Activated T-helper 17 cell treated with anti-CD3 and anti-CD28 coated beads, Interleukin-2, amount 50 U/mL, for 72 hours (primary cell): ENCODE measurements at places on chromosomes 1 and 21. TPM values are rescaled to one million over a fixed set of nuclear protein-coding genes. Genes with fewer than 3 reads are reported as not detected.

- no peak for ATAC-seq
These were observed 79.6 kb upstream of the PPM1J start for GRCh38 chr1:112794654-112795239.

- no peak for ATAC-seq
These were observed 17.3 kb upstream of the FHAD1 start for GRCh38 chr1:15229707-15230131.

- no peak for ATAC-seq
These were observed 8.7 kb downstream of the FAM131C start for GRCh38 chr1:16064536-16065268.

GRCh38 chr1:63864224-63864641 is 90.4 kb downstream of the ROR1 start:
- ATAC-seq: no peak

- ATAC-seq: no peak
These were observed 4.6 kb upstream of the NAXE start for GRCh38 chr1:156586892-156587477.

GRCh38 chr1:187338762-187339412 is 510.1 kb downstream of the PLA2G4A start:
- ATAC-seq: no peak

DNA sequence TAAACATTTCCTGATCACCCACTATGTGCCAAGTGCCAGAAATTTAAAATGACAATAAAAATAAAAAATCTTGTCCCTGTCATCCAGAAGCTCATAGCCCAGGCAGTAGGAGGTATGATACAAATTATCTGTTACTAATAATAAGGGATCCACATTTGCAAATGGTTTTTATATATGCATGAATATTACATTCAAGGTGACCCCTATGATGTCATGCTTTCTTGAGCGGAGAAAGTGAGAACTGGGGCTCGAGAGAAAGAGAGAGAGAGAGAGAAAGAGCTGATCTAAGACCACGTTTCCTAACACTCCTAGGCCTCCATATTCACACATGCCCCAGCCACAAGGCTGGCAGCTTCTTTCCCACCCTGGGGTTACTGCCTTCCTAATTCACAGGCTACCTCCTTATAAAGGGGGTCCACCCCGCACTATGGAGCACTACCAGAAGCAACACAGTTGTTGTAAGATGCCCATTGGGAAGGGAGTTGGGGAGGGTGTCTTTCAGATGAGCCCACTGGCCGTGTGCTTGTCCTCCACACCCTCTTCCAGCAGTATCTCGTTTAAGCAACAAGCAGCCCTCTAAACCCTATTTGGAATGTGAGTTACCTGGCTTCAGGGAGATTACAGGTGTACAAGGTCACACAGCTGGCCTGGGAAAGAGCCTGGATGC is 28.8 kb upstream of the LRRN2 start:
- no peak for ATAC-seq

DNA sequence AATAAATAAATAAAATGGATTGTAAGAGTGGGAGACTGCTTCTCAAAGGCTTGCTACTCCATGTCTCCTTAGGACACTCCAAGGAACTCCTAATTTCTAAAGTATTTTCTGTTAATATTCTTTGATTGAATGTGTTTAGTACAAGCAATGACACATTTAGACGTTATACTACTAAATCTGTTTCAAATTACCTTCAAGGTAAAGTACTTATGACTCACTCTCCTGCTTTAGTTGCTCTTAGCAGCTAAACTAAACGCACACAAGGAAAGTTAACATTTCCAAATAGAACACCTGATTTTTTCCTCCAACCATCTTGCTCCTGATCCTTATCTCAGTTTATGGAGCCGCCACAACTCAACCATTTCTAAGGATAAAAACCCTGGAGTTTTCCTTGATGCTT is 969.8 kb upstream of the ADGRL4 start:
- no peak for ATAC-seq

DNA sequence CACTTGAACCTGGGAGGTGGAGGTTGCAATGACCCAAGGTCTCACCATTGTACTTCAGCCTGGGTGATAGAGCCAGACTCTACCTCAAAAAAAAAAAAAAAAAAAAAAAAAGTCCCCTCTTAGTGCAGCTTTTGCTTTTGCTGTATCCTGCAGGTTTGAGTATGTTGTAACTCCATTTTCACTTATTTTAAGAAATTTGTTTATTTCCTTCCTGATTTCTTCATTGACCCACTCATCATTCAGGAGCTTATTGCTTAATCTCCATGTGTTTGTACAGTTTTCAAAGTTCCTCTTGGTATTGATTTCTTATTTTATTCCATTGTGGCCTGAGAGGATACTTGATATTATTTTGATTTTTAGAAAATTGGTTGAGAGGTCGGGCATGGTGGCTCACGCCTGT is 50.9 kb upstream of the AK4 start:
- ATAC-seq: no peak

DNA sequence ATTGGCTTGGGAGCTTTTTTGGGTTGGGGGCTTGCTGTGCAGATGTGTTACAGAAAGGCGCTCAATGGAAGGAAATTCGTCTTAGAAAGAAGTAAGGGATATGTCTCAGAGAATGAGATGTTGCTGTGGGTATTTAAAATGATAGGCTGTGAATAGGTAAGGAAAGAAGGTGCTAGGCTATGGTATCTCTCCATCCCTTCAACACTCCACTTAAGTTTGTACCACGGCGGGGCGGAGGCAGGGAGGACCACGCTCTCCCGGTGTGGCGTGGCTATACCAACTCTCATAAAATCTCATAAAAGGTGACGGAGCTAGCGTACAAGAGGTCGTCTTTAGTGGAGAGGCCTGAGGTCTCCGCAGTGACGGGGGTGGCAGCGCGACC is 305 bp upstream of the RPS6KC1 start:
- peak; percentile 52 for ATAC-seq

GRCh38 chr1:150268340-150268704 is 494 bp downstream of the APH1A start:
- peak; percentile 54 for ATAC-seq

DNA sequence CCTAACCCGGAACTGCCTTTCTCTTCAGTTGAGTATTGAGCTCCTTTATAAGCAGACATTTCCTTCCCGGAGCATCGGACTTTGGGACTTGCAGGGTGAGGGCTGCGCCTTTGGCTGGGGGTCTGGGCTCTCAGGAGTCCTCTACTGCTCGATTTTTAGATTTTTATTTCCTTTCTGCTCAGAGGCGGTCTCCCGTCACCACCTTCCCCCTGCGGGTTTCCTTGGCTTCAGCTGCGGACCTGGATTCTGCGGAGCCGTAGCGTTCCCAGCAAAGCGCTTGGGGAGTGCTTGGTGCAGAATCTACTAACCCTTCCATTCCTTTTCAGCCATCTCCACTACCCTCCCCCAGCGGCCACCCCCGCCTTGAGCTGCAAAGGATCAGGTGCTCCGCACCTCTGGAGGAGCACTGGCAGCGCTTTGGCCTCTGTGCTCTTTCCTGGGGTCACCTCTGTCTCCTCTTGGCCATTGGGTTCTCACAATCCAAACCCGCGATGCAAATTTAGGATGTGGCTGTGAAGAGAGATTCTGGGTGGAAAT is 3.7 kb downstream of the OLIG2 start:
- no peak for ATAC-seq

- no peak for ATAC-seq
These were observed 136.5 kb upstream of the DPYD start for GRCh38 chr1:98057236-98057910.

DNA sequence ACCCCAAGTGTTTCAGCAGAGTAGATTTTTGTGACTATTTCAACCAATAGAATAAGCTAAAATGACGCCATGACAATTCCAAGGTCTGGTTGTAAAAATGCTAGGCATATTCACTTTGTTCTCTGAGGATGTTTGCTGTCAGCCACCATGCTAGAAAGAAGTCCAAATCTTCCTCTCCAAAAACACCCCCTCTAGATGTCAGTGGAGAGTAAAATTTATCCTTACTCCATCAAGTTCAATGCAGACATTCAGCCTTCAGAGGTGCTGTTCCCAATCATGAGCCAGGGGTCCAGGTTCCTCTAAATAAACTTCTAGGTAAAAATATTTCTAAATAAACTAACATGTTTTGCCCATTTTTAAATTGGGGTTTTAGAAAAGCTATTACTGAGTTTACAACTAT is 395.4 kb upstream of the ADAMTS5 start:
- ATAC-seq: no peak

- no peak for ATAC-seq
These were observed 26.5 kb upstream of the PIGV start for GRCh38 chr1:26761217-26761616.

DNA sequence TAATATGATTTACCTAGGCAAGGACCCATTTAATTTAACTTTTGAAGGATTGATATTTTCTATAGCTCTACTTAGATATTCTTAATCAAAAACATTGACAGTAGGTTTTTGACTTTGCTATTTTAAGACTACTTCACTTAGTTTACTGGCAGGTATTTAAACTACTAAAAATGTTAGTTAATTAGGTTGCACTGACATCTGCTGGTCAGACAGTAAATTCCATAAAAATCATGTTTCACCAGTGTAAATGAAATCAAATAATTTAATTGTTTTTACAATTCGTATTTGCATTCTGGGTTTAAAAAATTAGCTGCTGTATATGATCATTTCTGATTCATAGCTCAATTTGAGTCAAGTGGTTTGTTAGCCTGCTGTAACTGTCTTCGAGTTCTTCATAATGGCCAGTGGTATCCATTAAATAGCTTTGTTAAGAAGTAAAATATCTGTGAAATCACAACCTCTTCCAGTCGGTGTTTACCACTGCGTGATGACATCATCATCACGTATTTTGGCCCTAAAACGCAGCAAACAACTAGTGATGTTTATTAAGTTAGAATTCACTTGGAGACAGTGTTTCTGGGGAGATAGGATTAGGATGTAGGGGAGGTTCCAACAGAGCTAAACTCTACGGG is 26.2 kb downstream of the EXTL2 start:
- no peak for ATAC-seq

The LDLRAP1 gene
- total RNA-seq: 10.3 TPM

The TENT5C gene
- total RNA-seq: 30.2 TPM

The FBXO28 gene
- total RNA-seq: 29.5 TPM

The NBPF4 gene
- total RNA-seq: not detected

The RAB3B gene
- total RNA-seq: 0.26 TPM
